GM04503 (cell line): ENCODE measurements at places on chromosomes 2 and 18.

DNA sequence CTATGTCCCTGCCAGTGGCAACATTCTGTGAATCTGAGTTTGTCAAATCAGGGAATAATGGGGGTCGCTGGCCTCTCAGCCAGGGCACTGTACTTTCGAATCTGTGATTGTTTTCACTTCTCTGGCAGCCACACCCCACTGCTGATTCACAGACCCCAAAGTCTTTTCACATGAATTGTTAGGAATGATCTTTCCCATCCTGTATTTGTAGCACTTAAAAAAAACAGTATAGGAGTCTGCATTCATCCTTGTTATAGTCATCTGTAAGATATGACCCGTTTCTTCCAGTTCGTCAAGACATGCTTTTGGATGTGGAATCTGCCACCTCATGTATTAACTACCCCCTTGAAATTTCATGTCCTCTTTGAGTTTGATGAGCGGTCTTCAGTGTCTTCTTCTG is 928 bp downstream of the NAGK start:
- no peak for DNase-seq

- DNase-seq: no peak
These were observed at the start of gene TUBA4B for GRCh38 chr2:219252900-219253752. TUBA4B (plus strand) TSS chr2:219253243; CDS start chr2:219253408, 165 bp downstream.

GRCh38 chr18:22640281-22640842 is 222.6 kb upstream of the CTAGE1 start:
- no peak for DNase-seq

DNA sequence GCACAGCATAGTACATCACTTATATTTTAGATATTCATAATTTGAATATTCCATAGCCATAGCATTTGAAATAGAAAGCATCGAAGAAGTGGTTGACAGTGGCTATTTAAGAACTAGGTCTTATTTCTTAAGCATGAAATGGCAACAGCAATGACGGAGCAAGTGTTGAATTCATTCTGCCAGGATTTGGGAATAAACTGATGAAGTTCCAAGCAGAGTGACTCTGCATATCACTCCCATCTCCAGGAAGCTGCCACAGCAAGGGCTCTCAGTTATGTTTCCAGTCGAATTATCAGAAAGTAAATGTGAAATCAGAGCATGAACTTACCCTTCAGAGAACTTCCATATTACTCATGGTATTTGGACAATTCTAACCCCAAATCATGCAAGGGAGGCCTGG is 208.1 kb downstream of the IKZF2 start:
- no peak for DNase-seq

- no peak for DNase-seq
These were observed 5.9 kb downstream of the OTOF start for GRCh38 chr2:26471766-26472706.

DNA sequence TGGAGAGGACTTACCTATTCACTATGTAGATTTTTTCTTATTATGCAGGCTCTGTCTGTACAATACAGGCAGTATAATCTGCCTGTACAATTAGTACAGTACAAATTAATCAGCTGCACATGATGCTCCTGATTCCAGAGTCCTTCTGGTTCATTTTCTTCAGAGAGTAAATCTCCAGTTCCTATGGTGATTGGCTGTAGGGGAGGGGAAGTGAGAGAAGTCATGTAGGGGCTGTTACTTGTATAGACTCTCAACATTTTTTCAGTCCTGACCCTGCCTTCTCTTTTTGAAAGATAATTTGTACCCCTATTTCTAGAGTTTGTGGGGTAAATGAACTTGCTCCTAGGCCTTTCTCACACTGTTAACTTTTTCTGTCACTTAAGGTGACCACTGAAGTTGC is 54.5 kb downstream of the PTPN4 start:
- no peak for DNase-seq

DNA sequence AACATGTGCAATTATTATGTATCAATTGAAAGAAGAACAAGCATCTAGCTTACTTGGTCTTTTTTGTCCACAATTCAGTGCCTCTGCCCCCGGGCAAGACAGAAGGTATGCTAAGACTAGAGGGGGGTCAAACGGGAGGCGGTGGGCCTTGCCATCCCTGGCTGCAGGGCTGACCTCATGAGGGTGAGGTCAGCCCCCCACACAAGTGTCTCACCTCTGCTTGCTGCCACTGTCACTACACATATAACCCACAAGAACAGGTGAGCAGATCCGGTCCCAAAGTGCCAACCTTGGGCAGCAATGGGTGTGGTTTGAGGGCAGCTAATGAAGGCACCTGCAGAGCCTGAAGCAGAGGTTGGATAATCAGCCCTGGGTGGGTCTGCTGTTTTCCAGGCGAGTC is 71.5 kb downstream of the EDAR start:
- no peak for DNase-seq
